ENCODE measurements at places on chromosomes 16 and 17. TPM values are rescaled to one million over a fixed set of nuclear protein-coding genes. Genes with fewer than 3 reads are reported as not detected.

Gene SMIM5
- total RNA-seq: 0.35 TPM

Gene FBXW10B
- 1.1 TPM for total RNA-seq

Gene ZG16B
- total RNA-seq: not detected

Gene TNFRSF13B
- total RNA-seq: 5.6 TPM

GRCh38 chr17:3954086-3954485 lies 10.2 kb downstream of the ATP2A3 start:
- no peak overlapping the region for H3K27ac ChIP-seq
- no peak overlapping the region for H3K4me3 ChIP-seq
- DNase-seq: no peak
- peaks cover 72% of the 10 kb centered on the region for H3K36me3 ChIP-seq
- peaks cover under 1% of the 10 kb centered on the region for H3K4me1 ChIP-seq

GRCh38 chr17:79741751-79742588 lies 11.2 kb downstream of the ENPP7 start:
- no peaks in the 10 kb centered on the region for H3K27me3 ChIP-seq
- H3K36me3 ChIP-seq: no peaks in the 10 kb centered on the region
- H3K4me1 ChIP-seq: peaks cover 27% of the 10 kb centered on the region
- no peak overlapping the region for H3K27ac ChIP-seq
- DNase-seq: peak; percentile 68

GRCh38 chr17:869086-869485 lies 86.9 kb downstream of the MRM3 start:
- H3K4me3 ChIP-seq: no peak overlapping the region
- no peak overlapping the region for H3K27ac ChIP-seq
- H3K4me1 ChIP-seq: no peaks in the 10 kb centered on the region
- peaks cover 31% of the 10 kb centered on the region for H3K27me3 ChIP-seq
- DNase-seq: no peak

GRCh38 chr17:20825539-20825938 lies 217.3 kb downstream of the USP22 start:
- H3K4me1 ChIP-seq: no peaks in the 10 kb centered on the region
- no peak for DNase-seq
- H3K36me3 ChIP-seq: no peaks in the 10 kb centered on the region
- peaks cover 7% of the 10 kb centered on the region for H3K27me3 ChIP-seq

GRCh38 chr16:11909653-11910545 lies 5.9 kb downstream of the GSPT1 start:
- H3K4me3 ChIP-seq: no peak overlapping the region
- no peak overlapping the region for H3K27ac ChIP-seq
- peaks cover 29% of the 10 kb centered on the region for H3K4me1 ChIP-seq
- no peaks in the 10 kb centered on the region for H3K27me3 ChIP-seq
- DNase-seq: no peak
- H3K36me3 ChIP-seq: no peaks in the 10 kb centered on the region

DNA sequence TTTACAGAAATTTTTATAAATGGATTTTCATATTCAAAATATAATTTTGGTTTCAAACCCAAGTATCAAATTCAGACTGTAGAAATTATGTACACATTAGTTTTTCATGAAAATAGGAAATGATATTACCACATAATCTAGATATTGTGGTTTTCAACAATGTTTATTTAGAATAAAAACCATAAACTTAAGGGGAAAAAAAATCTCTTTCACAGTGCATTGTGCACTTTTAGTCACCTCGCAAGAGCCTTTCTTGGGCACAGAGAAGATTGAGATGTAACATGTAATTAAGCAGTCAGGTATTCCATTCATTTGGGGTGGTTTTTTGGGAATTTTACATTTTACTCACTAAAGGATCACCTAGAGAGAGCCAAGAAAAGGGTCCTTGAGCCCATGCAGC lies 104.0 kb downstream of the TANC2 start:
- no peaks in the 10 kb centered on the region for H3K36me3 ChIP-seq
- no peak overlapping the region for H3K27ac ChIP-seq

DNA sequence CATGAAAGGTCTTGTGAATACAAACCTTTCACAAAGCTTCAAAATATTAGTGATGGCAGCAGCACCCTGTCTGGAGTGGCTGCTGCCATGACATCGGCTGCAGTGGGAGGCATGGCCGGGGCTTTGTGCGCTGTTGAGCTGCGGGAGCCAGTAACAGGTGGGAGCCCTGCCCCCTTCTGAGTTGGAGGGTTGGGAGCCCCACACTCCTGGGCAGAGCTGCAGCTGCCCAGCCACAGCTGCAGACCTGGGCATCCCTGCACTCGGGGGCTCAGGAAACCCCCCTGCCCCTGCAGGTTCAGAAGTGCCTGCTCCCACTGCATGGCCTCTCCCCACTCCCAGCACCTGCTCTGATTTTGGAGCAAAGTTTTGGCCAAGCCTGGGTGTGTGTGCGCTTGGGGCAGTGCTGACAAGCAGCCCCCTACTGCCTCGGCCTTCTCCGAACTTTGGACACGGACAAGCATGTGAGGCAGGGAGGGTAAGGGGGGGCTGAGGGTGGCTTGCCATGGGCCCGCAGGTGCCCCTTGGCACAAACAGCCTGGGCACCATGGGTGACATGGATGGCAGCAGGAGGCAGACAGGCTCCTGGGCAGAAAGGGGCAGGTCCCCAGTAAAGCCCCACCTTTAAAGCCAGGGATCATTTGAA lies 42.7 kb downstream of the IST1 start:
- H3K27me3 ChIP-seq: no peaks in the 10 kb centered on the region
- no peak overlapping the region for H3K27ac ChIP-seq
- H3K4me3 ChIP-seq: no peak overlapping the region
- no peak for DNase-seq
- H3K36me3 ChIP-seq: peaks cover 6% of the 10 kb centered on the region
- no peaks in the 10 kb centered on the region for H3K4me1 ChIP-seq

- H3K36me3 ChIP-seq: no peaks in the 10 kb centered on the region
- no peak within 1 kb of the TSS for H3K27ac ChIP-seq
- peaks cover 55% of the 10 kb centered on the region for H3K27me3 ChIP-seq
- peaks cover 12% of the 10 kb centered on the region for H3K4me1 ChIP-seq
- peak; percentile 64 for DNase-seq
Observed at GRCh38 chr17:75720656-75721462, at the start of gene ITGB4. ITGB4 (plus strand) TSS chr17:75721459; CDS start chr17:75724704, 3,245 bp downstream.

DNA sequence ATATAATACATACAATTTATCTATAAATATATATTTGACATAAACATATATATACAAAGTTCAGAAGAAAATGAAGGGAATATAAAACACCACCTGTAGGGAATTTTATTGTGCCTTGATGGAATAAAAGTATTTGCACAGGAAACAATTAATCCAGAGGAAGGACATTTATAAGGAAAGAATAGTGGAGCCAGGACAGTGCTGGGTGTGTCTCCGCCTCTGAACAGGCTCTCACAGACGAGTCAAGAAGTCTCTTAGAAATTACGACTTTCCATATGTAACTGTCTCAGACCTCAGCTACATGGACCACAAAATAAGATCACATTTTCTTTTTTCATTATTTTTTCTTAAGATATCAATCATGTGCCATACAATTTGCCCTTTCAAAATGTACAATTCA lies 93.9 kb downstream of the TMEM114 start:
- no peaks in the 10 kb centered on the region for H3K4me1 ChIP-seq
- H3K4me3 ChIP-seq: no peak overlapping the region
- no peak for DNase-seq
- H3K27ac ChIP-seq: no peak overlapping the region

DNA sequence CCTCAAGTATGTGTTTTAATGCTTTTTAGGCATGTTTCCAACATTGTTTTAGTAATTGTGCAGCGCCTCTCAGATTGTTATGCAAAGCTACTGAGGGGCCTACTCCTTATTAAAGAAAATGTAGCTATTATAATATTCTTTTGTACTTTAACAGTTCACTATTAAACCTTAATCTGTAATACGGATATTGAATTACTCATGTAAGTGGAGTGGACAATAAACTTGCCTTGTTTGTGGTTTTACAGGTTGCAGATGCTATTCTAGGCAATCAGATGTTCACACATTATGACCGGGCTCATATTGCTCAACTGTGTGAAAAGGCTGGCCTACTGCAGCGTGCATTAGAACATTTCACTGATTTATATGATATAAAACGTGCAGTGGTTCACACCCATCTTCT lies 41.0 kb downstream of the PTRH2 start:
- H3K27me3 ChIP-seq: no peaks in the 10 kb centered on the region
- H3K4me1 ChIP-seq: no peaks in the 10 kb centered on the region
- no peak overlapping the region for H3K4me3 ChIP-seq
- peaks cover 80% of the 10 kb centered on the region for H3K36me3 ChIP-seq
- no peak overlapping the region for H3K27ac ChIP-seq

DNA sequence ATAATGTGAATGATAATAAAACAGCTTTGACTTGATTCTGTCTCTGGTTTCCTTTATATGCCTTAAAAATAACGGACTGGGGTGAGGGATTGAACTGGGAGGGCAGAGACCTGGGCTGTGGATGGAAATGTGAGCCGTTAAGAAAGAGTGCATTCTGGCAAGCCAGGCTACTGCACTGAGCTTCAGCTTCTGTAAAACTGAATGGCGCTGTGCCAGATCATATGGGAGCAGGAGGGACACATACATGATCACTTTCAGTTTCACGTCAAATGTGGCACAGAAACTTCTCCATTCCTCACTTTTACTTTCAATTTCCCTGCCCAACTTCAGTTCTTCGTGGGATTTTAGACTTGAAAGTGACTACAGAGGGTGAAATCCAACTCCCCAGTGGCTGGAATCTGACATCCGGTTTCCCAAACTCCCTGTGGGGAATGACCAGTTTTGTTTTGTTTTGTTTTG lies 1.1 kb downstream of the MT2A start:
- H3K27ac ChIP-seq: peak overlapping the region; percentile 95
- H3K27me3 ChIP-seq: no peaks in the 10 kb centered on the region
- peak overlapping the region; percentile 66 for H3K4me3 ChIP-seq
- peak; percentile 67 for DNase-seq

GRCh38 chr17:51725185-51725584 lies 433.3 kb downstream of the CA10 start:
- no peak overlapping the region for H3K4me3 ChIP-seq
- no peak overlapping the region for H3K27ac ChIP-seq
- H3K27me3 ChIP-seq: no peaks in the 10 kb centered on the region
- H3K36me3 ChIP-seq: no peaks in the 10 kb centered on the region
- no peaks in the 10 kb centered on the region for H3K4me1 ChIP-seq

GRCh38 chr16:68229431-68230175 lies 6.3 kb downstream of the ESRP2 start:
- H3K27ac ChIP-seq: no peak overlapping the region
- H3K36me3 ChIP-seq: peaks cover 14% of the 10 kb centered on the region
- H3K4me3 ChIP-seq: no peak overlapping the region
- H3K4me1 ChIP-seq: peaks cover 24% of the 10 kb centered on the region

- no peaks in the 10 kb centered on the region for H3K27me3 ChIP-seq
- H3K4me3 ChIP-seq: no peak overlapping the region
- no peak for DNase-seq
- H3K36me3 ChIP-seq: peaks cover 4% of the 10 kb centered on the region
- peak overlapping the region; percentile 76 for H3K27ac ChIP-seq
Observed at GRCh38 chr17:39799395-39799794, 61.7 kb downstream of the GRB7 start.
